ENCODE measurements at places on chromosomes 4 and X. TPM values are rescaled to one million over a fixed set of nuclear protein-coding genes. Genes with fewer than 3 reads are reported as not detected.

DNA sequence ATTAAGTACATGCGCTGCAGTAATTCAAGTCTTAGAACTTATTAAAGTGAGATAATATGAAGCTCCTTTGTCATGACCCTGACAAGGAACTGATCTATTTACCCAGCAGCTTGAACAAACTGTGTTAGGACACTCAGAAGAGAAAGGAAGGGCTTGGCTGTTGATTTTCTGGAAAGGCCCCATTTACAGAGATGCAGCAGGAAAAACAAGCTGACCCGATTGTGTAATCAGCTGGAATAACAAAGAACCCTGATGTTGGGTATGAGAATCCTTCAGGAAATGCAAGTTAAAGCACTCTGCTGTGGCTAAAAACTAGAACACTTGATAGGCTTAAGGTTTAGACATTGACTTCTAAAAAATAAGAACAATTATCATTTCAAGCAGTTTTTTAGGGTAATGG, 64.8 kb downstream of the TBC1D9 start:
- DNase-seq: no peak
- peaks cover 5% of the 10 kb centered on the region for H3K27me3 ChIP-seq
- H3K27ac ChIP-seq: no peak overlapping the region
- no peaks in the 10 kb centered on the region for H3K36me3 ChIP-seq

TKTL1 gene
- total RNA-seq: not detected

MBNL3 gene
- 1.0 TPM for total RNA-seq

DMRTC1 gene
- 1.4 TPM for total RNA-seq

GRCh38 chrX:152640034-152640818, 2.5 kb downstream of the GABRQ start:
- no peak for DNase-seq
- H3K4me3 ChIP-seq: no peak overlapping the region
- H3K36me3 ChIP-seq: no peaks in the 10 kb centered on the region
- H3K27ac ChIP-seq: no peak overlapping the region
- H3K4me1 ChIP-seq: peaks cover 10% of the 10 kb centered on the region

GRCh38 chr4:2222838-2223237, 19.1 kb downstream of the HAUS3 start:
- H3K4me3 ChIP-seq: no peak overlapping the region
- DNase-seq: no peak
- H3K4me1 ChIP-seq: no peaks in the 10 kb centered on the region

NDST3 gene
- 38.4 TPM for total RNA-seq
